Psoas muscle (tissue), 8 donors: ENCODE measurements at places on chromosomes 11 and 22.

- no peak for DNase-seq
Measured at GRCh38 chr11:68342459-68343158, 30.2 kb downstream of the LRP5 start.

DNA sequence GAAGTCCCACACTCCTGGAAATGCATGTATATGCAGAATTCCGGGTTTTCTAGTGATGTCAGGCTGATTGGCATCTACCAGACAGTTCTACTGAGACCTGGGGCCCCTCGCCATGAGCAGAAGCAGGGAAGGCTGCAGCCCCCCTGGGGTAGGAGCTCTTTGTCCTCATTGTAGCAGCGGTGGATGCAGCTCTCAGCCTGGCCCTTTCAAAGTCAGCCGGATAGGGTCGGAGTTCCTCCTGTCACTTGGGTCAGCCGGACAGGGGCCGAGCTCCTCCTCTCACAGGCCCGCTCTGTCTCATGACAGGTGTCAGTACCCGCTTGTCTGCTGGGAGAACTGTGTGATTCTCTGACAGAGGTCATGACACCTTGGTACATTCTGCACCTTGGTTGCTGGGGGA is 30.0 kb downstream of the MRGPRD start:
- DNase-seq = no peak

DNA sequence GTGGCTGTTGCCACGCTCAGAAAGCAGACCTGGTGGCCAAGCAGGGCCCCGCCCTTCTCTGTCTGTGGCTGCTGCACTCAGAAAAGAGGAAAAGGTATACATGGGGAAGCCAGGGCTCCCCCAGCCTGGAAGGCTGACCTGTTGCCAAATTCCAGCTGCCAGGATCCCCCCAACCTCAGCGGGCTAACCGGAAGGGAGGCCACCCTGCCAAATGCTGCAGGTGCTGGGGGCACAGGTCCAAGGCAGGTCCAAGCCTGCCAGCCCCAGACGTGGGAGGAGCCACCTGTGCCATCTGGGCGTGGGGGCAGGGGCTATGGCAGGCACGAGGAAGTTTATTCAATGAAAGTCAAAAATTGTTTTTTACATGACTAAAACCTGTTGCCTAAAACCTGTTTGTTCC is 2.6 kb downstream of the NPTXR start:
- DNase-seq = no peak

GRCh38 chr11:91786097-91786496 is 438.5 kb upstream of the FAT3 start:
- DNase-seq = no peak

DNA sequence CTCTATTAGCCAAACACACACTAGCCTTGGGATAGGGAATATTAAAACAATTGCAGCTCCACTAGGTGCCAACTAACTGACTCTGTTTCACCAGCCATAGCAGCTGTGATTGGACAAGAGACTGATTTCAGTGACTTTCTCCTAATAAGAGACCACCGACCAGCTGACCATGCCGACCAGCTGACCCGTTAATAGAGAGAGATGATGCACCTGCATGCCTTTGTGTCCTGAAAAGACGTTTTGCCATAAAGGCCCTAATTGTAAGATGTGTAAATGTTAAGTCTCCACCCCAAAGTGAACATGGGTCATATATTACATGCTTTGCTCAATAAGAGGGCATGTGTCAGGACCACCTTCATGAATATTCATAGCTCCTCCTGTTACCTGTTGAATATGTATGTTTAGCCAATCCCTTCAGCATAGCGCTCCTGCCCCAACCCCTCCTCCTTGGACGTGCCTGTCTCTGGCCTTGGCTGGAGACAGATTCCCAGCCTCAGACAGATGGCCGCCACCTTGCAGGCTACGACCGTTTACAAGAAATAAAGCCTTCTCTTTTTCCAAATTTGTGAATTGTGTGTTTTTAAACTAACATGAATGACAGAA is 1.3 kb upstream of the NADSYN1 start:
- DNase-seq = peak; percentile 49

DNA sequence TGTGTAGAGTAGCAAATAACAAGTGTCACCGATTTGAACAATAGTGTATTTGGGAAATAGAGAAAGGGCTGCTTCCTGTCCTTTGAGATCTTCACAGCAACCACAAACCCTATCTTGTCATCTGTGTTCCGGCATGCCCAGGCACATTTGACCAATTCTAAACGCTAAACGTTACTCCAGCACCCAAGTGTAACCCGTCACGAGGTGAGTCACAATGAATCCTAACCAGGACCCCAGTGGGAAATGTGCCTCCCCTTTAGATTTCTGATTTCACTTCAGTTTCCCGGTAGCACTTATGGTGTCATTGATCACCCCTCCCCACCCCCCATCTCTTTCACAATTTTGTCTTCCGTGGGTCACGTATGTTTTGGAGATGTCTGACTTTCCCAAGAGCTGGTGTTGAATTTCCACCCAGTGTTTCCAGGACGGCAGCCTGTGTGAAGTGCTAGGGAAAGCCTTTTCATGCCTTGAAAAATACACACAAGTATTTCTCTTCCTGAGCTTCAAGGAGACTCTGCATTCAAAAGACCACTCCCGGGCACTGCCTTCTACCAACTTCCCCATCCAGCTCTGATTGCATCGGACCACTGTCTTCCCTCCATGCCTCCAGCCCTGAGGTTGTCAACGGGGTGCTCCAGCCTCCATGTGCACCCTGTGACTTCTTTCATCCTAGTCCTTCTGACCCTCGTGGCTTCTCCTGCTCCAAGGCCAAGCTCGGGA is 10.5 kb upstream of the C11orf24 start:
- no peak for DNase-seq

GRCh38 chr22:50469377-50470305 is 5.2 kb downstream of the SBF1 start:
- peak; percentile 52 for DNase-seq

DNA sequence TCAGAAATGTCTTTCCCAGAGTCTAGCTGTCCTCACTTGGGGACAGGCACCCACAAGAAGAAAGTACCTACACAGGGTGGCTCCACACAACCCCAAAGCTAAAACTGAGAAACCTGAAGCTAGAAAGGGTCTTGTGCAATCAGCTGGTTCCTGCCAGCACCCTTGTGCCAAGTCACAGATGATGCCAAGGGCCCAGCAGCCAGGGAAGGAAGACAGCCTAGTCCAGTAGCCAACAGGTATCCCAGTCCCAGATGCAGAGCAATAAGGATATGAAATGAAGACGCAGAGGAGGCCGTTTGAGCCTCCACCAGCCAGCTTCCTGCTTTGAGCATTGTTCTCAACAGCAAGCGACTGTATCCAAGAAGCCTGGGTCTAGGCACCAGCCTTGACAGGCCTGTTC is 6.1 kb downstream of the PLEKHA7 start:
- peak; percentile 25 for DNase-seq

DNA sequence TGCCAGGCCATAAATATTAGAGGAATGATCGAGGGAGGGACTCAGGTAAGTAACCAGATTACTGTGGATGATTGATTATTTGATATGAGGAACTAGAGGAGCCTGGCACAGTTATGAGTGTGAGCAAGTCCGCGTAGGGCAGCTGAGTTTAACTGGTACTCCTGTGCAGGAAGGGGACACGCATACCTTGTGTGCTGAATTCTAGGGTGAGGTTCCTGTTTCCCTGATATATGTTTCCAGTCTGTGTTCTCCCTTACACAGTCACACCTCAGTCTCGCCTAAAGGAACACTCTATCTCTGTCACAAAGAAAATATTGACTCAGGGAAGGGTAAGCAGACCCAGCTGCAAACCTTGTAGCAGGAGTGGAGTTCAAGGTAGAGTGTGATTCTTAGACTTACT is 17.4 kb downstream of the SGSM3 start:
- DNase-seq = no peak

GRCh38 chr22:30235687-30236170 is 10.8 kb downstream of the LIF start:
- DNase-seq = no peak

- peak; percentile 85 for DNase-seq
Measured at GRCh38 chr11:45025716-45026492, 75.2 kb upstream of the TP53I11 start.

GRCh38 chr11:29629286-29629685 is 387.5 kb downstream of the KCNA4 start:
- no peak for DNase-seq

DNA sequence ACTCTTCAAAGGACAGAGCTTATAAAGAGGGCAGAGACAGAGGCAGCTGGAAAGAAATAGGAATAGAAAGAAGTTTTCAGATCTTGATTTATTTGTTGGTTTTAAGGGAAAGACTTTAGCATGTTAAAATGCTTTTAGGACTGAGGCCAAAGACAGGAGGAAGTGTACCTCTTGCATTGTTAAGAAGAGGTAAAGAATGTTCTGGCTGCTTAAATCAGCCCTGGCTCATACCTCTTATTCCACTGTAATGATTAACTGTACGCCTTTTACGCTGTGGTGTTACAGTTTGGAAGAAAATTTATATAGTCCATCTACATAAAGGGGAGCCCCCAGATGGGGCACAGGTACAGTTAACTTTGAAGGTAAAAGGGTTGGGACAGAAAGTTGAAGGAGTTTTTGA is 10.1 kb upstream of the MPZL2 start:
- DNase-seq = no peak

DNA sequence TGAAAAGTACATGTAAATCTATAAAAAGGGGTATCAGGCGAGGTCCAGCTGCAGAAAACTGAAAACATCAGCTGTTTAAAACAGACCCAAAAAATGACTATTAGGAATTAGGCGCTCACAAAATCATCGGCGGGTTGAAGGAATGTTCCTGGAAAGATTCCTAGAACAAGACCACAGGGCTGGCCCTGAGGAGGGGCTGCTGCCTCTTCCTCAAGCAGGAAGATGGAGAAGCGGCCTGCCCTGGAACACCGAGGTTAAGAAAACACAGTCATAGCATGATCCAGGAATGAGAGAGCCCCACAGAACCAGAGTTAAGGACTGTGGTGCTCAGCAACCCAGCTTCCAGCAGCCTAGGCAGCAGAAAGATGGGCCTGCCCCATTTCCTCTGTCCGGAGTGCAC is 78.4 kb downstream of the C11orf91 start:
- DNase-seq = no peak

- peak; percentile 83 for DNase-seq
Measured at GRCh38 chr11:9535189-9535781, 38.2 kb upstream of the WEE1 start.

- no peak for DNase-seq
Measured at GRCh38 chr11:68468217-68468828, 7.8 kb downstream of the PPP6R3 start.

DNA sequence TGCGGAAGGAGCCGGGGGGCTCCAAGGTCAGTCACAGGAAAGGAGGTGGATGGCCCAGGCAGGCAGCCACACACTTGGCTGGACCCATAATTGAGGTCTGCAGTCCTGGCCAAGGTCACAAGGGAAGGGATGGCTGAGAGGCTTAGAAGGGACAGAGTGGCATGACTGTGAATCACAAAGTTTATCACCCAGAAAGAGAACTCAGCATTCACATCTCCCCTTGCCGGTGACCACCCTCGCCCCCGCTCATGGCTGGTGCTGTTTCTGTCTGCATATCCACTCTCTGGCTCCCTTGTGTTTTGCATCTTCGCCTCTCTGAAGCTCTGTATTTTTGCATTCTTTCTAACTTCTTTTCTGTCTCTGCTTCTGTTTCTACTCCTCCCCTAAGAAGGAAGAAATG is 117.5 kb downstream of the FEZ1 start:
- DNase-seq = no peak

DNA sequence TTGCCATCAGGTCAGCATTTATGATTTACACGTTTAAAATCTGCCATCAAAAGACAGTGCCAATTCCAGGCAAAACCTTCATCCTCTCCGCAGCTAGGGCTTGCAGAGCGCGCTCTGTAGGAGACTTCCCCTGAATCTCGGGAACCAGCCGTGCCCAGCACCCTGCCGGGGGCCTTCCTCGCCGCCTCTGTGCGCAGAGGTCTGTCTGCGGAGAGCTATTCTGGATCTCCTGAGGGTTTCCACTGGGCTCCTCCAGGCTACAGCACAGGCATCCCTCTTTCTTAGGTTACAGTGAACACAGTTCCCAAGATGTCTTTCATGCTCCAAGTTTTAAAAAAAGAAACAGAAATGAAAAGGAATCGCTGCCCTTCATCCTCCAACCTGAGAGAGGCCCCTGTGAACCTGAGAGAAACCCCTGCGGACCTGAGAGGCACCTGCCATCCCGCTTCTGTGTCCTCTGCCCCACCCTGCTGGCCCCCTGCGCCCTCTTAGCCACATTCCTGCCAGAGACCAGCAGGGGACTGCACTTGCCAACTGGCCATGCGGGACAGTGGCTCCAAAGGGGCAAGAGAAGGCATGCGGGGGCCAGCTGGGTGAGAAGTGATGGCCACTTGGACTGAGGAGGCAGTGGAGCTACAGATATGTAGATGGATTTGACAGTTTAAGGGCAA is 16.1 kb downstream of the TP53AIP1 start:
- DNase-seq = no peak

DNA sequence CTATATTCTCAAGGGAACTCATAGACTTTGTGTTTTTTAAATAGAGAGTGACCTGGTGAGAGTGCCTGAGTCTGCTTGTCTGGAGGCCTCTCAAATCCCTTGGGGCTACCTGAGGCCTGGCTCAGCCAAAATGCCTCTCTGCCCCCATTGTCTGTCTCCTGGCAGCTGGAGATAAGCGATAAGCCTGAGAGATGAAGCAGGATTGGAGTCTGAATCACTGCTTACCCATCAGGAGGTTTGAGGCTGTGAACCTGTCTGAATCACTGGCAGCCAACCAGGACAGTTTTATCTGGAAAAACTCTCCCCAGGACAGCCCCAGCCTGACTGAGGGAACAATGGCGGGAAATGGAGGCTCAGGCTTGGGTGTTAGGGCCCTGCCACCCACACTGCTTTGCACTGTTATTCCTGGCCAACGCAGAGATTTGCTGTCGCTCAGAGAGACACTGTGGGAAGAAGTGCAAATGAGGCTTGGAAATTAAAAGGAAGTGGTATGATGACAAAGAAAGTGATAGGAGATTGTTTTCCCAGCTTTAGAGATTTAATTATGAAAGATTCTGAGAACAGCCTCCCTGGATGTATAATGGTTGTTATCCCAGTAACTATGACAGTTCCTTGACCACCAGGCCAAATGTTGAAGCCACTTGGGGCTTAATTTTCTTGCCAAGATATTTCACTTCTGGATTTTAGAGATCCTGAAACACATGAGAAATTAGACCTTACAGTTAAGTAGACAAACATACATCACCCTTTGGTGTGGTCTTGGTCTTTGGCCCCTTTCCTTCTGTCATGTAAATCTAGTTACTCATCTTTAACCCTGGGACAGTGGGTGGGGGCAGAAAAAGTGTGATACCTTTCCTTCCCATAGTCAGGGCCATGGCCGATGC is 102.1 kb downstream of the RASSF10 start:
- DNase-seq = no peak

- no peak for DNase-seq
Measured at GRCh38 chr11:109512680-109513079, 90.7 kb downstream of the C11orf87 start.

- no peak for DNase-seq
Measured at GRCh38 chr11:86999859-87000753, 37.6 kb upstream of the TMEM135 start.

GRCh38 chr11:77503006-77503405 is 29.1 kb upstream of the PAK1 start:
- no peak for DNase-seq
